ENCODE measurements at places on chromosomes 13 and 19.
A peak's percentile ranks its signal among the peaks of the same experiment; 100 is the strongest.

DNA sequence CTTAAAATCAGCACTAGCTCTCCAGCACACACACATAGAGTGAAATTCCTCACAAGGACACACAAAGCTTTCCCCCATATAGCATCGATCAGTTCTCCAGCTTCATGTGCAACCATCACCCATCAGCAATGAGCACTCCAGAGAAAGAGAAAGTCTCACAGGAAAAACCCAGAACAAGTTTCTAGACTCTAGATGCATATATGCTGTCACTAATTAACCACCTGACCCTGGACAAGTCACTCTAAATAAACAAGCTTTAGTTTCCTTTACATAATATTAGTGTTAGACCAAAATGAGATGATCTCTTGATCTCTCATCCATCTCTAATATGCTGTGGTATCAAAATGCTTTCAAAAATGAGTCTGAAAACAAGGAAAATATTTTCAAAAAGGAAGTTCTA is 81.2 kb downstream of the TBC1D4 start:
- no peak for DNase-seq

DNA sequence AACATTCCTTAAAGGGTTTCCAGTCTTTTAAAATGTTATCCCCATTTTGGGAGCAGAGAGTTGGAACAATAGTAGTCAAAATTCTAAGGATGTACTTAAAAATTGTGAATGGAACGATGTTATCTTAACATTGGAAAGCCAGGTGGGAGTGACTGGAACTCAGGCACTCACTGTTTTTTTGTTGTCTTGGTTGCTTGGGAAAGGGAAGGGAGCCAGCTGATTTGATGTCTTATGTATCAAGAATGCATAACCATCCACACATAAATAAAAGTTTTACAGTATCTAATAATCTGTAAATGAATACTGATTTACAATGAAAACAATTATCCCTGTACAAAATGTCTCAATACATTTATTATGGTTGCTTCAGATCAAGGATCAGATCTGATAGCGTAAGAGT is 88.7 kb downstream of the SLC10A2 start:
- DNase-seq: no peak

- peak; percentile 33 for DNase-seq
These were observed 86.2 kb upstream of the HTR2A start for GRCh38 chr13:46982856-46983582.

GRCh38 chr19:6723108-6723618 is 2.7 kb upstream of the C3 start:
- DNase-seq: no peak

- no peak for DNase-seq
These were observed 235.0 kb downstream of the PCCA start for GRCh38 chr13:100323937-100324336.

DNA sequence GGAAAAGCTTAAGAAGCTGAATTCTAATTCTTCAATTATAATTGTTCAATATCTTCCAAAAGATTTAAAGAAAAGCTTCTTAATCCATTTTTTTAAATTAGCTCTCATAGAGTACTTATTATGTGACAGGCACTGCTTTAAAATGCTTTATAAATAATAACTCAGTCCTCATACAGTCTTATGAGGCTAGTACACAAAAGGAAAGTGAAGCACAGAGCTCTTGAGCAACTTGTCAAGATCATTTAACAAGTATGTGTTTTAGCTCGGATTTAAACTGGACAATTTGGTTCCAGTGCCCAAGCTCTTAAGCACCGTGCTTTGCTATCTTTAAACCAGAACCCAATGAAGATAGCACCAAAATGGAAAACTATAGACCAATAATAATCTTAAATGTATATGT is 106.1 kb downstream of the DHRS12 start:
- no peak for DNase-seq

- no peak for DNase-seq
These were observed 1584.5 kb upstream of the MIR17HG start for GRCh38 chr13:89763005-89763404.

DNA sequence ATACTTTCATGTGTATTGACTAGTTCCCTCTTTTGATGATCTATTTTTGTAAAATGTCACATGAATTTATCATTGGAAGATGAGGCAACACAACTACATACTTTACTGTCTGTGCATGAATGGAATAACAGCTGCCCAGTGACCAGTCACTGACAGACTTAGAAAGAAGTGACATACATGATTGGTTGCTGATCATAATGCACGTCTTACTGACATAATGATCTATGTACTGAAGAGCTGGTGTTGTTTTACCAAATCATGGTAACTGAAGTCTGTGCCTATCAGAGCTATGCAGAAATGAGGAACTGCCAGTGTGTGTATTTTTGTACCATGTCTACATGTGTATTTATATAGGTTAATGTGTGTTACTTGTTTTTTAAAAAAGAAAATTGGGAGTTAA is 26.5 kb downstream of the GPR18 start:
- peak; percentile 88 for DNase-seq

- no peak for DNase-seq
These were observed 84.7 kb downstream of the KDM4B start for GRCh38 chr19:5053661-5054060.

GRCh38 chr13:76503766-76504165 is 382.4 kb downstream of the KCTD12 start:
- no peak for DNase-seq

DNA sequence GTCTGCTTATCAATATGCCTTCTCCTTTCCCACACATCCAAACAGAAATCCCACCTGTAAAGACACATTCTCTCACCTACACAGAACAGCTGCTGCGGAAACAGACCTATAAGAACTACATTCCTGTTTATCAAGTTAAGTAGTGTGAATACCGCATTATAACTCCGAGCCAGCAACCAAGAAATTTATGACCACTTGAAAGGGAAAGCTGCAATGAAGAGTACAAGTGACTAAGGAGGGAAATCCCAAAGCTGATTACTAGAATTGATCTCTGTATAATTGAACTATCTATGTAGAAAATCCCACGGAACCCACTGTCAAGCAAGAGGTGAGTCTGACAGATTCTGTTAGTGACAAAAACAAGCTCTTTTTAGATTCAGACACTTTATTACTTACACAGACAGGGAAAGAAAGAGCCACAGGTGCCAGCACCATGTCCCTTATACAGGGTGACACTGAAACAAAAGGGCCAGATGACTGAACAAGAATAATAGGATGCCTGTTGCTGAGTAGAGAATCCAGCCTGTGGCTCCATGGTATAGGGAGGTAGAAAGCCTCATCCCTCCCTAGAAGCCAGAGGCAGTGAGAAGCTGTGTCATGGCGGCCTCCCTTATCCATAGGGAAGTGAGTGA is 1.6 kb upstream of the IGFL4 start:
- no peak for DNase-seq

DNA sequence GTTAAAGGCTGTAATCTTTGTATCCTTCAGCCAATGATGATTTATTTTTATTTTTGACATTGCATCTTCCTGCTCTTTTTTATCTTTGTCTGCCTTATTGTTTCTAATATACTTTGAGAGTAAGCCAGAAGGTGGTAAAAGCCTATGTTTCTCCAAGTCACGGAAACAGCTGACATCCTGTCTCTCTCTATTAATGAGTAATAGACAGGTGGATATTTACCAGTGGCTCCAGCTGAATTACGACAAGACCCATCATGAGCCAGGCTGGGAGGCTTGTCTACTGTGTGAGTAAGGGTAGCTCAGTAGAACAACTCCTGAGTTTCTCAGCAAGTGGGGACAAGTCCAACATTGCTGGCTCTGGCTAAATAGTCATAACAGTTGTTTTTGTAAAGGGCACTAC is 166.6 kb downstream of the NDFIP2 start:
- DNase-seq: no peak

- DNase-seq: no peak
These were observed 321.3 kb downstream of the FOXO1 start for GRCh38 chr13:40345149-40345514.

DNA sequence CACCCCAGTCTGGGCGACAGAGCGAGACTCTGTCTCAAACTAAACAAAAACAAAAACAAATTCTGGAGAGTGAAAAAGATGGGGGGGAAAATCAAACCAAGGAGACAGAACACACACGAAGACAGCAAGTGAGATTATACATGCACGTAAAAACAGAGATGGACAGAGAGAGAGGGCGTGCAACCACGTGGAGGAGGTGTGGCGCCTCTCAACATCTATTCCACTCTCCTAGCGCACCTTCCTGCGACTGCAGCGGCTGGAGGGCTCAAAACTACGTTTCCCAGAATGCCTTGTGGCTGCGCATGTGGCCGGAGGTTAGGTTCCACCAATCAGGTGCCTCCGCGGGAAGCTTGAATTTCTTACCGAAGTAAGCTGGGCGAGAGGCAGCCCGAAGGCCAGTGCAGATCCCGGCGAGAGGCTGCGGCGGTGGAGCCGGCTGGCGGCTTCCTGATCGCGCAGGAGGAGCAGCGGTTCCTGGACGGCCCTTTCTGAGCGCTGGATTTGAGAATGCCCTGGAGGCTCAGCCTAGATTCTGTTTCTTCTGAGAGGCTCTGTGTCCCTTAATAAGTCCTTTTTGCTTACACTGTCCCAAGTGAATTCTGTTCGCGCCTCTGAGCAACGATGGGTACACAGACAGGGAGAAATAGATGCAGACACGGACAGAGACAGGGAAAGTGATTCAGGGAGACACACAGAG is 13.1 kb upstream of the NANOS2 start:
- peak; percentile 92 for DNase-seq

- DNase-seq: no peak
These were observed 4.8 kb downstream of the CEBPA start for GRCh38 chr19:33297401-33298145.
